Immature natural killer cell (primary cell): ENCODE measurements at places on chromosomes 1 and 21. TPM values are rescaled to one million over a fixed set of nuclear protein-coding genes. Genes with fewer than 3 reads are reported as not detected.

The IQCC gene
- polyA plus RNA-seq: 0.85 TPM

The SLC30A7 gene
- 14.6 TPM for polyA plus RNA-seq

The ERICH3 gene
- not detected for polyA plus RNA-seq

The NUAK2 gene
- 6.6 TPM for polyA plus RNA-seq

The ZSCAN20 gene
- 0.33 TPM for polyA plus RNA-seq

The TMEM269 gene
- not detected for polyA plus RNA-seq

The MRPL55 gene
- 129 TPM for polyA plus RNA-seq

The GBP5 gene
- polyA plus RNA-seq: 212 TPM

The TEX38 gene
- not detected for polyA plus RNA-seq

The DCST1 gene
- polyA plus RNA-seq: not detected

The HSPA6 gene
- 8.8 TPM for polyA plus RNA-seq

The PACC1 gene
- 10.2 TPM for polyA plus RNA-seq

The FCRL4 gene
- polyA plus RNA-seq: not detected

The PRKAA2 gene
- not detected for polyA plus RNA-seq

The TSSK3 gene
- not detected for polyA plus RNA-seq

The BACE2 gene
- 0.82 TPM for polyA plus RNA-seq

The BARHL2 gene
- polyA plus RNA-seq: not detected

The MARCKSL1 gene
- 20.5 TPM for polyA plus RNA-seq

The SMYD2 gene
- polyA plus RNA-seq: 70.2 TPM

The KANK4 gene
- not detected for polyA plus RNA-seq

The LMOD1 gene
- not detected for polyA plus RNA-seq

The OR2T33 gene
- not detected for polyA plus RNA-seq

The MIXL1 gene
- not detected for polyA plus RNA-seq

The KCNJ15 gene
- polyA plus RNA-seq: not detected

The TMEM35B gene
- polyA plus RNA-seq: 186 TPM

The NFASC gene
- not detected for polyA plus RNA-seq

The DRAXIN gene
- 0.94 TPM for polyA plus RNA-seq

The OVAAL gene
- not detected for polyA plus RNA-seq

The CDC42SE1 gene
- 177 TPM for polyA plus RNA-seq

The CPLANE2 gene
- 1.8 TPM for polyA plus RNA-seq

The NEK2 gene
- 0.39 TPM for polyA plus RNA-seq

The PTPN14 gene
- not detected for polyA plus RNA-seq

The POU3F1 gene
- not detected for polyA plus RNA-seq

The BCL2L15 gene
- not detected for polyA plus RNA-seq

The S100A1 gene
- not detected for polyA plus RNA-seq

The RGS18 gene
- polyA plus RNA-seq: 1.3 TPM

The ATXN7L2 gene
- polyA plus RNA-seq: 8.9 TPM

The C4BPA gene
- not detected for polyA plus RNA-seq

The LRRC39 gene
- polyA plus RNA-seq: not detected

The IVL gene
- not detected for polyA plus RNA-seq

The ANKRD13C gene
- polyA plus RNA-seq: 14.6 TPM

The OR2L3 gene
- not detected for polyA plus RNA-seq

The IGSF3 gene
- polyA plus RNA-seq: not detected
